ENCODE measurements at places on chromosomes 5 and 9.

DNA sequence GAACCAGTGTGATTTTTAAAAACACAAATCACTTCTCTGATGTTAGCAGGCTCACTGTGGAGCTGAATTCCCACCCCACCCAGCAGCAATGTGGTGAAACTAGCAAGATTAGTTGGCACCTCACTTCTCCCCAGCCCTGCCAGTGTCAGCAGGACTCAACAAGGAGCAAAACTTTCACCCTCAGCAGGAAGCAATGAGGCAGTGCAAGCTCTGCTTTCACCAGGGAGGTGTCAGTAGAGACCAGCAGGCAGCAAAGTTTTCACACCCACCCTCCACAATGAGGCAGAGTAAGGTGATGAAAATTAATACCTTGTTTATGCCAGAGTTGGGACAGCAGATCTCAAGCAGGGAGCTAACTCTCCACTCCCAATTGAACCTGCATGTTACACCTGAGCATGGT, 565.0 kb downstream of the CETN3 start:
- DNase-seq, result no peak

GRCh38 chr9:100662122-100662521, 84.2 kb downstream of the CAVIN4 start:
- no peak for DNase-seq

DNA sequence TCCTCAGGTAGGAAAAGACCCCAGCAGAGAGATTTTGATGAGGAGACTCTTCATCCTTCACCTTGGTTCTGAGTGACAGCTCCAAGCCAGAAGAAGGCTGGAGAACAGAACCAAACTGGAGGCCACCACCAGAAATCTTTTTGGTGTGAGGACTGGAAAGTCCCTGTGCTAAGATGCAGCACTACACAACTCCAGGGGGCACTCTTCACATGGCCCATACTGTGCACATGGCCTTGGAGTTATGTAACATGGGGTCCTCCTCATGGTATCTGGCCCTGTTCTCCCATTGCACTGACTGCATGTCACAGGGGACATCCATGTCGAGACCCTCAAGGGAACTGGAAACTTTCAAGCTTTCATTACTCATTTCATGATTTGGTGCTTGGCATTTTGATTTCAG, 17.3 kb upstream of the STX17 start:
- no peak for DNase-seq

- no peak for DNase-seq
Observed at GRCh38 chr5:31355337-31355736, 161.9 kb downstream of the CDH6 start.

GRCh38 chr5:36367524-36367923, 65.8 kb upstream of the RANBP3L start:
- DNase-seq, result no peak

- no peak for DNase-seq
Observed at GRCh38 chr9:16105168-16106020, 552.6 kb downstream of the CCDC171 start.

GRCh38 chr5:26948921-26949320, 89.5 kb downstream of the CDH9 start:
- no peak for DNase-seq

- peak; percentile 25 for DNase-seq
Observed at GRCh38 chr5:178155065-178155464, 1.4 kb upstream of the NHP2 start.

DNA sequence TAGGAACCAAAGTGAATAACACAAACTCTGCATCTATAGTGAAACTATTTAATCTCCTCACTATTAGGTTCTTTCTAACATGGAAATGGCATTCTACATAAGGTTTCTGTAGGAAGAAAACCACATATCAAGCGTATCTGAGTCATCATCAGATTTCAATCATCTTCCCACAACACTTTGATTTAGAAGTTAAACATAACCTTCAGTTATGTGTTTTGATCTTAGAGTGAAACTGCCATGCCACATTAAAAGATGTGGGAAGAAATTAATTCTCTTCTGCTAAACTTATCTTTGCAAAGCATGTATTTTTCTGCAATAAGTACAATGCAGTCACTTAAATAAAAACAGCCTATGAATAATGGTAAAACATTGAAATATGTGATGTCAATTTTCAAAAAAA, 55.0 kb downstream of the MEF2C start:
- no peak for DNase-seq

DNA sequence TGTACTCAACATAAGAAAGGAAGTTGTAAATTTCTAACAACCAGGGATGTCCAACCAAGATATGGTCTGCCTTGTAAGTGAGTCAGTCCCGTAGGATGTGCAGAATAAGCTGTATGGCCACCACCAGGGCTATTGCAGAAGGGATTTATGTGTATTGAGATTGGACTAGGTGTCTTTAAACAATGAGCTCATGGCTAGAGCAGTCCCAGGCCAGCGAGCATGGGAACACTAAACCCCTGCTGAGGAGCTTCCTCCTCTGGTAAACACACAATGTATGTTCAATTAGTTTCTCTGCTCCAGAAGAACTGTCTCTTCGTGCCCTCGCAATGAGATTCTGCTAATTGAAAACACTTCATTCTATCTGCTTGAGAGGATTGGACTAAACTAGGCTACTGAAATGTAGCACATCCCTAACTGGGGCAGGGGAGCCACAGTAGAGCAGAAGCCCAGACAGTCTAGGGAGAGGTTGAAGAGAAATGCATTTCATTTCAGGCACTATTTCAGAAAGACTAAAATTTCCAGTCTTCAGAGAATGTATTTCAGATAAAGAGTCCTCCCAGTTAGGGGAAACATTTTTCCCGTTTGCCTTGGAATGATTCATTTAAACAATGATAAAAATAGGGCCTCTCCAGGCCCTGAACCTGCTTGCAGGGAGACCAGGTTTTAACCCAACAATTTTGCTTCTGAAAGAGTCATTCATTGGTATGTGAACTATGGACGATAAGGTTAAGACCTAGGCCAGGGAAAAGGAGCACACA, 154.7 kb downstream of the FAM114A2 start:
- peak; percentile 90 for DNase-seq

DNA sequence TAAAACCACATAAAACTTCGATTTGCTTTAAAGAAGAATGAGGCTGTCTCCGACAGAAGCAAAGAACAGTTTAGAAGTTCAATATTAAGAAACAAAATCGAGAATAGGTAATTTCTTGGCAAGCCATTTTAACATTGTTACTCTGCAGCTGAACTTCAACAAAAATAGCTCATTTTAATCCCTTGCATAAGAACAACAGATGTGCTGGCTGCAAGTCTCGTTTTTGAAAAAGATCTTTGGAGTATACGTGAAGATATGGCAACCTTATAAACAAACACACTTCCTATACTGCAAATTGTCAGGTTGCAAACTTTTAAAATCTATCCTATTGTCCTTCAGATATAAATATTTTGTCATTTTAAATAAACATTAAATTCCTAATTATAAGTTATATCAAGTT, 71.5 kb downstream of the FBN2 start:
- DNase-seq, result no peak

DNA sequence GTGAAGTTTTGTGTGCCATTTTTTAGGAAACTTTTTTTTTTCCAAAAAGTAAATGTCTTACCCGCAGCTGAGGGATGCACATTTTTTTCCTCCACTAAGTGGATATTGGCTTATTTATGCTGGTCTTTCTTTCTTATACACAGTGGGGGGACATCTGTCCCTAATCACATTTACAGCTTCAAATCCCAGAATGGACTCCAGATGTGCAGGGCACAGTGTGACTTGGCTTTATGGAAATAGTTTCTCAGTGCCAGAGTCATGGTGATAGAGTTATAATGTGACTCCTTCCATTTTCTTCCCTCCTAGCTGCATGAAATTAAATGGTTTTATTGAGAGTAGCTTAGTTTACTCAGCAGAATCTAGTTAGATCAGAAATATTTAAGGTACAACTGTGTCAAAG, 66.5 kb downstream of the SV2C start:
- DNase-seq, result no peak

GRCh38 chr9:107751567-107752210, 262.1 kb upstream of the KLF4 start:
- peak; percentile 67 for DNase-seq

DNA sequence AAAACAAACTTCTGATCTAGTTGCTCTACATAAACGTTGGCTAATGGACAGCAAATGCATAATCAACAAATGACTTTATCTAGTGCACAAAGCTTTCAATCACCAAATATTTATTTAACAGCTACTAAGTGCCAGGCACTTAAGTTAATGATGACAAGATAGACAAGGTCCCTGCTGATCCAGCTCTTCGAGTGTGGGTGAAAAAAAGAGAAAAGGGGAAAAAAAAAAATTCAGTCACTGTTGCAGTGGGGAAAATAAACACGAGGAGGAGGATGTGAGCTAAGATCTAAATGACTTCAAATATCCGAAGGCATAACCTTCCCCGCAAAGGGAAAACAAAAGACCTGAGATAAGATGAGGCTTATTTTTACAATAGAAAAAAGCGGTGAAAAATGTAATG, 9.6 kb downstream of the PSIP1 start:
- DNase-seq, result no peak

DNA sequence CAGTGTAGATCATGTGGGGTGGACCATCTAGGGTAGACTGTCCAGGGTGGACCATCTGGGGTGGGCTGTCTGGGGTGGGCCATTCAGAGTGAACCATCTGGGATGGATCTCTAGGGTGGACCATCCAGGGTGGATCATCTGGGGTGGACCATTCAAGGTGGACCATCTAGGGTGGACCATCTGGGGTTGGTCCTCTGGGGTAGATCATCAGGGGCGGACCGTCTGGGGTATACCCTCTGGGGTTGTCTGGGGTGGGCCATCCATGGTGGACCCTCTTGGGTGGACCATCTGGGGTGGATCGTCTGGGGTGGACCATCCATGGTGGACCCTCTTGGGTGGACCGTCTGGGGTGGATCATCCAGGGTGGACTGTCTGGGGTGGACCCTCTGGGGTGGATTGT, 64.3 kb downstream of the KCNT1 start:
- DNase-seq, result no peak

- peak; percentile 9 for DNase-seq
Observed at GRCh38 chr5:118952992-118953651, 35.2 kb downstream of the DTWD2 start.

DNA sequence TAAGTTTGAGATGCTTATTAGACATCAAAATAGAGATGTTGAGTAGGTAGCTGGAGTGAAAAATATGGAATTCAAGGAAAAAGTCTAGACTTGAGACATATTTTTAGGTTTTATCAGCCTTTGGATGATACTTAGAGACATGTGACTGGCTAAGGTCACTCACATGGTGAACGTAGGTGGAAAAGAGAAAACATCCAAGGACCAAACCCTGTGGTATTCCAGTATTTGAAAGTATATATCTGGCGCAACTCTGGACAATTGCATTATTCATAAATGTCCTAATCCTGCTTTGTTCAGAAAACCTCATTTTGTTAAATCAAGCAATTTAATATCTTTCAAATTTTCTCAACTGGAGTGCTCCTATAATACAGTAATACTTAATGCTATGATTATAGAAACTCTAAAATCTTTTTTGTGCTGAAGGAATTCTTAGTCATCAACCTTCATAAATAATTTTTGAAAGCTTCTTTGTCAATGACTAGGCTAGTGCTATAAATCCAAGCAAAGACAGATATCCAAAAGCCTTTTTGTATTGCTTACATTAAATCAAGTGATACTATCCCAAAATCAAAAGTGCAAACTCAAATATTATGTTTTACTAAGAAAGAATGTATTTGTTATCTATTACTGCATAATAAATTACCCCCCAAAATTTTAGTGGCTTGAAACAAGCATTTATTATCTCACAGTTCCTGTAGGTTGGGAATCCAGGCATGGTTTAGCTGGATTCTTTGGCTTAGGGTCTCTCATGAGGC, 452.0 kb downstream of the ENC1 start:
- DNase-seq, result no peak

GRCh38 chr9:130041648-130042405, 1.2 kb downstream of the FNBP1 start:
- DNase-seq, result peak; percentile 58

GRCh38 chr5:89827359-89827758, 582.2 kb downstream of the CETN3 start:
- DNase-seq, result no peak

- DNase-seq, result no peak
Observed at GRCh38 chr5:120016717-120017382, 387.5 kb downstream of the FAM170A start.

DNA sequence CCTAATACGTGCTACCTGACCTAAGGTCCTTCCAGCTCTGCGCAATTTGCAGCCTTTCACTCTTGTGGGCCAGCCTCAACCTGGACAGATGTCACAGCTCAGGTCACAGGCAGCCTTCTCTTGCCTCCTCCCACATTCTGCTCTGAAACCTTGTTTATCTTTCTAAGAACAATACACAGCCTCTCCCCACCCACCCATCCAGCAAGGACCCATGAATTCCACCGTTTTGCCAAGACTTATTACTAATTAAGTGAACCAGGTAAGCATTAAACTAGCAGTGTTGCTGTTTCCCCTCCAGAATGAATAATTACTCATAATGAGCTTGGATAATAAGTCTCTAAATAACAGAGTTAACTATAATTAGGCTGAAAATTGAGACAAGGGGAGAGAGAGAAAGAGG, 11.0 kb downstream of the FABP6 start:
- DNase-seq, result no peak

DNA sequence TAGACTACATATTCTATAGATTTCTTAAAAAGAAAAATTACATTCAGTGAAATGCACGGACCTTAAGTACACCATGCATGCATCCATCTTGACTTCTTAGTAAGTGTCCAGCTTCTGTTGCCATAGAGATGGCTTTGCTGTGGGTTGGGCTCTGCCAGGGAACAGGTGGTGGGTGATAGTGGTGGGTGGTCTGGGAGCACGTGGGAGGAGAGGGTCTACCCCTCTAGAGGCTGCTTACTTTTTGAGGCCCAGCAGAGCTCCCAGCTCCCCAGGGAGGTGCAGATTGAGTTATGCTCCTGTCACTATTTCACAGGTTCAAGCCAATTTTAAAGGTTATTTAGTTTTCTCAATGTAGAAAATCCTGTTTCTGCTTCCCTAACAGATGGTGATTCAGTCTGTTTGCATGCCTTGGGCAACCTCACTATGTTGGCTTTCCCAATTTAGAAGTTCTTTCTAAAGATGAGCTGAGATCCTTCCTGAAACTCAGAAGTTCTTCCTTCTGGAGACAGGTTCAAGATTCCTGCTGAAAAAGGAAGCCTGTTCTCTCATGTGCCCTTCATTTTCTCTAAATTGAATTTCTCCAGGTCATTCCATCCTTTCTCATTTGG, 107.4 kb upstream of the LHFPL2 start:
- DNase-seq, result no peak

DNA sequence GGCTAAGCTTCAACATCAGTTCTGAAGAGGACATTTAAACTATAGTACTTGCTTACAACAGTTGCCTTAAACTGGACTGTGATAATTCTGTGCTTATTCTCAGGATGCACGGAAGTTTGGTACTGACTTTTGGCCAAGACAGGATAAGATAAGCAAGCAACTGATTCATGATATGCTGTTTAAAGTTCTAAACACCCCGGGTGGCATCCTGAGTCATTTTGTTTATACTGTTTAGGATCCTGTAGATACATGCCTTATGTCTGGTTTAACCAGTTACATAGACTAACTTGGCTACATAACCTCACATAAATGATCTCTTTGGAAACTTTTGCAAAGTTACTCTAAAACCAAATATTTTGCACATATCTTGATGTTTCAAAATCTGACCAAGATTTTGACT, 95.9 kb downstream of the CDH9 start:
- DNase-seq, result no peak
